C1 segment of cervical spinal cord (tissue), 14 donors: ENCODE measurements at places on chromosomes 13 and 19.
A peak's percentile ranks its signal among the peaks of the same experiment; 100 is the strongest.

DNA sequence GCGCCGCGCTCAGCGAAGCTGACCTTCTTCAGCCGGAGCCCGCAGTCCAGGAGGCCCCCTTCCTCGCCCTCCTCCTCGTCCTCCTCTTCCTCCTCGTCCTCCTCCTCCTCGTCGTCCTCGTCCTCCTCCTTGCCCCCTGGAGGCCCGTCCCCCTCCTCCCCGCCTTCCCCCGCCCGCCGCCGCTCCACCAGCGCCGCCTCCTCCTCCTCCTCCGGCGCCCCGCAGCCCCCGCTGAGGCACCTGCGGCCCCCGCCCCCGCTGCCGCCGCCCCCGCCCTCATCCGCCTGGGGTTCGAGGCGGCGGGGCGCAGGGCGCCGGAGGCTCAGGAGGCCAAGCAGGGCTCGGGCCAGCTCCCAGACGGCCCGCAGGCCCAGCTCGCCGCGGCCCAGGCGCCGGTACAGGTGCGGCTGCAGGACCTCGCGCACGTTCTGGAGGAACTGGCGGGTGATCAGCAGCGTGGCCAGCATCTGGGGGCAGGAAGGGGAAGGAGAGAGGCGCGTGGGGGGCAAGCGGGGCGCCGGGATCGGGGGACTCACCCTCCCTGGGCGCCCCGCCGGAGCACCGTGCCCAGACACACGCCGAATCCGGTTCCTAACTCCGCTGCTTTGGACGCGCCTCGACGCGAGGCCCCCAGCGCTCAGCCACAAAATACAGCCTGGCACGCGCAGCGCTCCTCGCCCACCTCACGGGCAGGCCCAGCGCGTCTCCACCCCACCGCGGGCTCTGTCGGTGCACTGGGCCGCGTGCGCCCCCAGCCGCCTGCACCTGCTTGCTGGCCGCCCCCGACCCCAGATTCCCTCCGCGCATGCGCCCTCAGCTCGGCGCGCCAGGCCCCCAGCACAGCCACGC is 5.9 kb downstream of the ANO8 start:
- no peak for DNase-seq

DNA sequence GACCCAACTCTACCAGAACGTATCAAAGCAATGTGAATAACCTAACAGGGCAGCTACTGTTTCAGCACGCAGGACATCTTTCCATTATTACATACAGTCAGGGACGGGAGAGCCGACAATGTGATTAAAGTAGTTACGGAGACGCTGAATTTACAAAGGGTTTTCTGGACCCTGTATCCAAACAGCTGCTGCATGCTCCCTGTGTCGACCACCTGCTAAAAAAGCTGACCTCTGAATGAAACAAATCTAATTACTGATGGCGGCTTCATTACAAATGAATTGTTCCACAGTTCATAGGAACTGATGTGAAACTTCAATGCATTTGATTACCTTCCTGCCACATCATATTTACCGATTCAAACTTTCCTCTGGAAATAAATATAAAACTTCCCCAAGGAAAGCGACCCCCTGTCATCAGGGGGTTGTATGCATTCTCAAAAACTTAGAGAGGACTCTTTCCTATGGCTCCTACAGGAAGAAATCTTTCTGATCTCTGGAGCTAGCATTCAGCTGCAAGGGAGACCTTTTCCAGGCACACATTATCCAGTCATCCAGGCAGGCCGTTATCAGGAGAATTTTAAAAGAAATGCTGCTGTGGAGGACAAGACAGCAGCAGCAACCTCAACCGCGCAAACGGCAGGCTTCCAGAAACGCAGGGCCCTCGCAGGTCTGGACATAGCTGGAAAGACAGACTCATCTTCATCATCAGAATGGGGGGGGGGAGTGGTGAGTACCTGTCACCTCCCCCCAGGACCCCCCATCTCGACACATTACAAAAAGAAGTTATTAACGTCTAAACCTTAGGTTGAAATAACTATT is 3.1 kb downstream of the EFNB2 start:
- DNase-seq = no peak

- DNase-seq = no peak
These were observed 245.9 kb downstream of the PCDH9 start for GRCh38 chr13:66984241-66984640.

DNA sequence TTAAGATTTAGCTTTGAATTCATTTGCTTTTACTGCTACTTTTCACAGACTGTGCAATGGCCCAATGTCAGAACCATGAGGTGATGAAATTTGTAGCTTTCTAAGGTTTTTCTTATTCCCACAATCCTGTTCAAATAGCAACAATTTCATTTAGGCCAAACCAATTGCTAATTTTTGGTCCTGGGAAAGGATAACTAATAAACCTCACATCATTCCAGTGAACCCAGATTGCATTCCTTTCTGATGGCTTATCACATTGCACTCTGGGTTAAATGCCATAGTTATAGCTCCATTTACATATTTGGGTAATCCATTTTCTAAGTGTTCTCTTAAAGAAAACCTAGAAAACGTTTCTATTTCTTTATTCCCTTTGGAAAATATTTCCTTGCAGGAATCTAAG is 22.9 kb upstream of the POMP start:
- DNase-seq = no peak

DNA sequence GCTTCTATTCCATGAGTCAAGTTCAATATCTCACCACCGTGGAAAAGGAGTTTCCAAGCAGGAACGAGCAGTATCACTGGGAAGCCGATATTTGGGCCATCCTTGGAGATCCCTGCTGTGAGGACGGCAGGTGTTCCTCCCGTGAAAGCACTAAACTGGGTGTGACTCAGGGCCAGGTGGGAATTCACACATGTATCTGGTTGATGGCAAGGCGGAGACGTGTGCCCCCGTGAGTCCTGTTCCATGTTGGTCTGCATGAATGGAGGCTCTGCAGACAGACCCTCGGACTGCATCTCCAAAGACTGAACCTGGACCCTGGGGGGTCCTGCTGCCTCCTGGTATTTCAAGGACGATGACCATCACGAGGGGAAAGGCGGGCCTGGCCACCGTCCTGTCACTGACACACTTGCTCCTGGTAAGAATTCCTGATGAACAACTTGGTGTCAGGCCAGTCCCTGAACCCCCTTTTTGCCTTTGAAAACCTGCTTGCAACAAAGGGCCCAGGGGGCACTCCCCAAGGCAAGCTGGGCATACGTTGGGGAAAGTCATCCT is 22.8 kb upstream of the GAS6 start:
- no peak for DNase-seq

DNA sequence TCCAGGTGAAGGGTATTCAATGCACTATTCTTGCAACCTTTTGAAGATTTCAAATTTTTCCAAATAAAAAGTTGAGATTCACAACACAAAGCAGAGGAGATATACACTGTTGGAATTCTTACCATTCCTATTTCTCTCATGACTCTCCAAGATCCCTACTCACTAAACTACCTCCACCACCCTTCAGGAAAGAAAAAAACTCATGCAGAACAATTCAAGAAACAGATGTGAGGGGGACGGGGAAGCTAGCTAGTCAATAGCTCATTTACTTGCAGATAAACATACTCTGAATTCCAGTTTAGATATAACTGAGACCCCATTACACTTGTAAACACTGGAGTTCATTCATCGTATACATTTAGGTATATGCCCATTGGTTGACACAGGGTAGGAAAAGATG is 90.0 kb upstream of the SERP2 start:
- no peak for DNase-seq

DNA sequence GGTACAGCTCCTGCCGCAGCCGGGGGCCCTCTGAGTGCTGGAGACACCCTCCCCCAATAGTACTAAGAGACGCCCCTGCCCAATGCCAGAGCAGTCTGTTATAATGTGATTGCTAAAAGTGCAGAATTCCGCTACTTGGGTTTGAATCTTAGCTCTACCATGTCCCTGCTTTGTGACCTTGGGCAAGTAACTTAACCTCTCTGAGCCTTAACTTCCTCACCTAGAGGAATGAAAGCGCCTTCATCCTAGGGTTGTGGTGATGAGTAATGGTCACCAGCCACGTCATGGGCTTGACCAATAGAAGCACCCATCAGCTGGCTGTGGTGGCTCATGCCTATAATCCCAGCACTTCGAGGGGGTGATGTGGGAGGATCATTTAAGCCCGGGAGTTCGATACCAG is 6.5 kb downstream of the PLEKHG2 start:
- DNase-seq = no peak

DNA sequence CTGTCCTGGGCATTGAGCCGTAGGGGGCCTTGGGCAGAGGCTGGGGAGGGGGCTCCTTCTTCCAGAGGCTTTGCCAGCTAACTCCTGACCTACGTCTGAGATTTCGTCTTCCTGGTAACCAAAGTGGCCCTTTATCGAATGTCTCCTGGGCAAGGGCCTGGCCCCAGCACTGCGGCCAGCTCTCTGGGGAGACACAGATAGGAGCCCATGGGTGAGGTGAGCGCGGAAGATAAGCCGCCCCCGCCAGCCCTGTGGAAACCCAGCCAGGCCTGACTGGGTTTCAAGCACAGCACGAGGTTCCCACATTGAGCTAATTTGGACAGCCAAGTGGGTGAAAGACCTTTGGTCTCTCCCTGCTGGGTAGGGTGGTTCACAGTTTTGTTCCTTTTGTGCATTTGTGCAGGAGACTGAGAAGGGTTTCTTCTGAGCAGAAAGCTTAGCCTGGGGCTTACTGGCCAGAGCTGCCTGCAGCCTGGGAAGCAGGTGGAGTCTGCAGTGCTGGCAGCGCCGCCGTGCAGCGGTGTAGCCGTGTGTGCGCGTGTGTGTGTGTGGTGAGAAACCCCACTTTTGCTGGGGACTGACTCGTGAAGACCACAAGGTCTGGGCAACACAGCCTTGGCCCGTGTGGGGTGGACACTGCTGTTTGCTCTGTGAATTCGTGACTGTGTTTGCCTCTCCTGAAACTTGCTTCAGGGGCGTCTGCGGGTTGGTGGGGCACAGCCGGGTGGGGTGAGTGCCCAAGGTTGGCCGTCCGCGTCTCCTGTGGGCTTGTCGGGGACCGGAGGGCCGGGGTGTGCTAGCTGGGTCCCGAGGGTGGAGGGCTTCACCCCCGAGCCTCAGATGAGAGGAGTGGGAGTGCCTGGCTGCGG is 2.5 kb downstream of the BSG start:
- DNase-seq = no peak

DNA sequence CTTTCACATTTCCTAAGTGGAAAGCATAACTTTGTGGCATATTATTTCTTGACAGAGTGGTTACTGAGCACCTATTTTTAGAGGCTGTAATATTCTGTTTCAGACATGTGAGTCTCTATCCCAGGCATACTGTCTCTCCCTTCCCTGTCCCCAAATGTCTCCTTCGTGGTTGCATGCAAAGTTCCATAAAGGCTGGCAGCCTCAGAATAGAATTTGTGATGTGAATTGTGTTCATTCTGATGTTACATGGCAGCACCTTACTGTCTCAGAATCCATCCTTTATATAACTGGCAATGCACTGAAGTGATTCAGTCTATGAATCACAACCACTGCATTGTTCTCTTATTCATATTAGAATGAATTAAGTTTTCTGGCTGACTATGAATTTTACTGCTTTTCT is 89.0 kb upstream of the SLC7A1 start:
- DNase-seq = no peak

DNA sequence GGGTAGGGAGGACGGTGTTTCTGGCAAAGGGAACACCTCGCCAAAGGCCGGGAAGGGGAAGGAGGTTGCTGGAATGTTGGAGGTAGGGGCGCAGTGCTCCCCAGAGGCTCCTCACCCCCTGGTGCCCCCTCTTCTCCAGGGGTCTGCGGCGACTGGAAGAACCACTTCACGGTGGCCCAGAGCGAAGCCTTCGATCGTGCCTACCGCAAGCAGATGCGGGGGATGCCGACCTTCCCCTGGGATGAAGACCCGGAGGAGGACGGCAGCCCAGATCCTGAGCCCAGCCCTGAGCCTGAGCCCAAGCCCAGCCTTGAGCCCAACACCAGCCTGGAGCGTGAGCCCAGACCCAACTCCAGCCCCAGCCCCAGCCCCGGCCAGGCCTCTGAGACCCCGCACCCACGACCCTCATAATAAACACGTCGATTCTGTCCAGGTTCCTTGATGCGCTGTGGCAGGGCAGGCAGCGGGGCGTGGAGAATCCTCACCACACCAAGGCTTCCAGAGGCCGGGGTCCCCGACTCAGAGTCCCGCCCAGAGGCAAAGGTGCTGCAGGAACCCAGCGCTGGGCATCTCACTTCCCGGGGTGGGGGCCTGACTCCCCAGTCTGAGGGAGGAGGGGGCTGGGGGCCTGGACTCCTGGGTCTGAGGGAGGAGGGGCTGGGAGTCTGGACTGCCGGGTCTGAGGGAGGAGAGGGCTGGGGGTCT is 7.4 kb upstream of the SPACA4 start:
- no peak for DNase-seq

GRCh38 chr19:10005632-10006334 is 4.5 kb downstream of the COL5A3 start:
- DNase-seq = no peak

DNA sequence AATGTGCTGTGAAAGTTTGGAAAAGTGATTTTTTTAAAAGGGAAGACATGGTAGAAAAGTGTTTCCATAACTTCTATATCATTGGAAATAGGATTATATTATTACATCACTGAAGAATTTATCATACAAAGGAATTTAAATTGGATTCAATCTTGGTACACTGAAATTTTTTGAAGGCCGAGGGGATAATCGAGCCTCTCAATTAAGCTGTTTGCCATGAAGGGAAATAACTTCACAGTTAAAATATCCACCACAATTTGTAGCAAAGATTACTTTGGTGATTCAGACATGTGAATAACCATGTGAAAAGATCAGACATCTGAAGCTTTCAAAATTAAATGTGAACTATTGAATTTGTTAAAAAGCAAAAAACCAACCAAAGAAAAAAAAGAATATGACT is 215.3 kb downstream of the KLF5 start:
- no peak for DNase-seq

DNA sequence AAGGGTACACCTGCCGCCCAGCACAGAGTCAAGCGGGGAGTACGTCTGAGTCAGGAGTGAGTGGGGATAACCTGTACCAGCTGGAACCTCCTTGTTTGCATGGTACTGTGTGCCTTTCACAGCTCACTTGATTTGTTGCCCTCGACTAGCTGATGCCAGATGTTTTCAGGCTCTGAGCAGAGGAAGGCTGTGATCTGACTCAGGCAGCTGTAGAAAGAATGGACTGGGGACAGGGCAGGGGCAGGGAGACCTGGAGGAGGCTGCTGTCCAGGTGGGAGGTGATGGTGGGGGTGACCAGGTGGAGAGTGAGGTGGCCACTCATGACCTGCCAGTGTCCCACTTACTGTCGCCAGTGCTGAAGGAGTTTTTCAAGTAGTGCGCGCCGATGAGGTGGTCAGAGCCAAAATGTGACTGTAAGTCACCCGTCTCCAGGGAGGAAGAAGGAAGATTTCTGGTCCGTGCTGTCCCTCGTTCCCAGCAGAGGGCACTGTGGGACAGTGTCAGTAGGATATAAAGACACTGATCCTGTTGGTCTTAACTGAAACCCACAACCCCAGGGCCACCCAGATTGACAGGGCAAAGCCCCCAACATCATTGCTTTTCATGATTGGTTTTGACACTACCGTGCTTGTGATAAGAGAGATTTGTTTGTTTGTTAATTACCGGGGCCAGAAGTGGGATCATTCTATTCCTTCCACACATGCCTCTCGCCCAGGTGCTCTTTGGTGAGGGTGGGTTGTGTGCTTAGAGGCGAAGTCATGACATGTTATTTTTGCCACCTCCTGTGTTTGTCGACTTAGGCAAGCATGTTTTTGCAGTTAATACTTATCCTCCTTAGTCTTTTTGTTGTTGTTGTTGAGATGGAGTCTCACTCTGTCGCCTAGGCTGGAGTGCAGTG is 128.4 kb downstream of the DPF1 start:
- DNase-seq = peak; percentile 17
